ENCODE measurements at places on chromosomes 3 and 15.
A peak's percentile ranks its signal among the peaks of the same experiment; 100 is the strongest.

DNA sequence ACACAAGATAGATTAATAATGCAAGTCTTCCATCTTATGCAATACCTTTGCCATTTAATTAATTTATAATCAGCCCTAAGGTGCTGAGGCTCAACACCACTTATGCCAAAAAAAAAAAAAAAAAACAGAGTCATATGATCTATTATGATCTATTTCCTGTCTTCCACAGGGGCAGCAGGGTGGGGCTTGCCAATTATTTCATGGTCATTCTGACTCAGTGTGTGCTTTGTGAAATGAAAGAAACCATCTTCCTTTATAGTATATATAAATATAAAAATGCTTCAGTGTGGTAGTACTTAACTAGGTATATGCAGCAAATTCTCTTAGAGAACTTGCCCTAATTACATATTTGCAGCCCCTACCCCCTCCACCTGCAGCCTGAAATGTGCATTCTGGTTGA is 7.2 kb upstream of the RARB start:
- DNase-seq: no peak
- no peak overlapping the region for H3K27ac ChIP-seq
- H3K36me3 ChIP-seq: no peaks in the 10 kb centered on the region
- H3K4me3 ChIP-seq: no peak overlapping the region
- H3K27me3 ChIP-seq: no peaks in the 10 kb centered on the region

GRCh38 chr3:106629215-106629832 is 747.9 kb upstream of the CCDC54 start:
- H3K4me3 ChIP-seq: no peak overlapping the region
- no peaks in the 10 kb centered on the region for H3K27me3 ChIP-seq
- H3K27ac ChIP-seq: no peak overlapping the region
- no peaks in the 10 kb centered on the region for H3K36me3 ChIP-seq

DNA sequence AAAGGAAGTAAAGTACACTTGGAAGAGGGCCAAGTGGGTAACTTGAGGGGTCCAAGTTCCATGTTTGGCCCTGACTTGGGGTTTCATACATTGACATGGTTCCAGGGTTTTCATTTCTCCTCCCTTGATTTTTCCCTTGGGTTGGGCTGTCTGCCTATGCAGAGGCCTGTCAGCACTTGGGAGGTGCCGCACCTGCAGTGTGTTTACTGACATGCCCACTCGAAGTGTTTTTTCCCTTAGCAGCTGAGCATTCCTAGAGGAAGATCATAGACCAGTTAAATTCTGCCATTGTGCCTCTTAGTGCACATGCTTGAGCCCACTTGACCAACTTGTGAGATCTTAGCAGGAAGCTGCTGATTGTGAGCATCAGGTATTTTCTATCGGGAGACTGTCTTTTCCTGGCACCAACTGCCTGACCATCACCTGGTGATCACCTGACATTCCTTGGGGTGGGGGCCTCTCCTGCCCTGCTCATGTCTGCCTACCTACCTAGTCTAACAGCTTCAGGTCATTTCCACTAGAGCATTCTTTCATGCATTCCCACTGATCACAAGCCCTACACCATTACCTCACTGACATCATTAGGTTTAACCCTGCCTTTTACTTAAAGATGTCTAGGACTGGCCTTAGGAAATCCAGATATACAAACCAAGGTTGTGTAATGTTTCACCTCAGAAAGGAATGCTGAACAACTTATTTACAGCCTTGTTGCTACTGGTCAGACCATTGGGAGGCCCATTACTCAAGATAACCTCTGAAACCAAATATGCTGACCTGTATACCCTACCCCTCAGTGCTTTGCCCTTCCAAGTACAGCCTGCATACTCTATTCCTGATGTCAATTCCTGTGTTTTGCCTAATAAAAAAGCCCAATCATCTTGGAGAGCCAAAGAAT is 68.3 kb downstream of the CD47 start:
- no peaks in the 10 kb centered on the region for H3K4me1 ChIP-seq
- no peaks in the 10 kb centered on the region for H3K36me3 ChIP-seq
- DNase-seq: no peak
- no peak overlapping the region for H3K27ac ChIP-seq
- no peaks in the 10 kb centered on the region for H3K27me3 ChIP-seq

DNA sequence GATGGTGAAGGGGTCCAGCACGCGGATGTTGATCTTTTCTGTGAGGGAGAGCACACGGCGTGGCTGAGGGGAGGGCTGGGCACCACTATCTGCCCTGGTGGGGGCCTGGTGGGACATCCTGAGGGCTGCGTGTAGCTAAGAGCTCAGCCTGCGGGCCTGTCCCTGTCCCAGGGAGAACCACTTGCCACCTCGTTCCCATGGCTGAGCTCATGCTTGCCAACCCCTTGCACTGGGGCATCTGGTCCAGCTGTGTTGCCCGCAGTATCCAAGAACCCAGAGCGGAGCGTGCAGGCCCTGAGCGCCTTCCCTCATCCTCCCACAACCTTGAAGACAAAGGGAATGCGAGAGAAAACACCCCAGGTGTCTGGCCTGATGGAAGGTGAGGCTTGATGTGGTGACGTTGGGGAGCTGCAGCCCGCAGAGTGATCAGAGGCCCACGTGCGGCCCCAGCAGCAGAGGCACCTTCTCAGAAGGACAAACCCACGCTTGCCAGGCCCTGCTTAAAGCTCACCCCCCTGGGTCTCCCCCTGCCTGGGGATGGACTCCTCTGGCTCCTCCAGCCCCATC is 28.9 kb downstream of the TKT start:
- H3K4me3 ChIP-seq: no peak overlapping the region
- no peak overlapping the region for H3K27ac ChIP-seq
- H3K36me3 ChIP-seq: peaks cover 93% of the 10 kb centered on the region
- DNase-seq: no peak
- no peaks in the 10 kb centered on the region for H3K4me1 ChIP-seq

- no peak for DNase-seq
- H3K36me3 ChIP-seq: no peaks in the 10 kb centered on the region
- no peak overlapping the region for H3K27ac ChIP-seq
- H3K4me1 ChIP-seq: no peaks in the 10 kb centered on the region
- H3K4me3 ChIP-seq: no peak overlapping the region
Measured at GRCh38 chr3:34012102-34012461, 213.7 kb downstream of the PDCD6IP start.

DNA sequence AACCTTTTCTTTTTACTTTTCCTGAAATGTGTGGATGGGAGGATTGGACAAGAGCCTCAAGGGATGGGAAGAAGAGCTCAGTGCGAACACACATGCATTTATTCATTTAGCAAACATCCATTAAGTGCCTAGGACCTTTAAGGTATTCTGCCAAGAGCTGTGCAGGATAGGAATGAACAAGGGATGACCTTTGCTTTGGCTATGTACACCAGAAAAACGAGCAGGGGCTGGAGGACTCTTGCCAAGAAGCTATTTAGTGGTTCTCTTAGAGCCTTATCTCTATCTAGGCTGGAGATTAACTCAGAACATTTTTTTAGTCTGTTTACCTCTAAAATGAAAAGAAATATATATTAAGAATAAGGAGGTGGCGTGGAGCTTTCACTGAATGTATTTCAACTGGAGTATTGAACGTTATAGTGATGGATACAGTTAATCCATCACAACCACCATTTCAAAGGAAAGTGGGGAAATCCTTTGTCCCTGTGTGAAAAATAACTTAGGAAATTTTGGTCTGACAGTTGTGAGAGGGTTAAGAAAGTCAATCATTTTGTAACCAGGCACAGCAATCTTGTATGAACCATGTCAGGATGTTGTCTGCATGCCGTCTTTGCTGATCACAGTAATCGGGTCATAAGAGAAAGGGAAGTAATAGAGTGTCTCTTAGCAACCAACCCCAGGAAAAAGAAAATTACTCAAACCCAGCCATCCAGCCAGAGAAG is 279.0 kb downstream of the LPP start:
- H3K27me3 ChIP-seq: no peaks in the 10 kb centered on the region
- no peaks in the 10 kb centered on the region for H3K36me3 ChIP-seq
- no peak for DNase-seq
- no peaks in the 10 kb centered on the region for H3K4me1 ChIP-seq

DNA sequence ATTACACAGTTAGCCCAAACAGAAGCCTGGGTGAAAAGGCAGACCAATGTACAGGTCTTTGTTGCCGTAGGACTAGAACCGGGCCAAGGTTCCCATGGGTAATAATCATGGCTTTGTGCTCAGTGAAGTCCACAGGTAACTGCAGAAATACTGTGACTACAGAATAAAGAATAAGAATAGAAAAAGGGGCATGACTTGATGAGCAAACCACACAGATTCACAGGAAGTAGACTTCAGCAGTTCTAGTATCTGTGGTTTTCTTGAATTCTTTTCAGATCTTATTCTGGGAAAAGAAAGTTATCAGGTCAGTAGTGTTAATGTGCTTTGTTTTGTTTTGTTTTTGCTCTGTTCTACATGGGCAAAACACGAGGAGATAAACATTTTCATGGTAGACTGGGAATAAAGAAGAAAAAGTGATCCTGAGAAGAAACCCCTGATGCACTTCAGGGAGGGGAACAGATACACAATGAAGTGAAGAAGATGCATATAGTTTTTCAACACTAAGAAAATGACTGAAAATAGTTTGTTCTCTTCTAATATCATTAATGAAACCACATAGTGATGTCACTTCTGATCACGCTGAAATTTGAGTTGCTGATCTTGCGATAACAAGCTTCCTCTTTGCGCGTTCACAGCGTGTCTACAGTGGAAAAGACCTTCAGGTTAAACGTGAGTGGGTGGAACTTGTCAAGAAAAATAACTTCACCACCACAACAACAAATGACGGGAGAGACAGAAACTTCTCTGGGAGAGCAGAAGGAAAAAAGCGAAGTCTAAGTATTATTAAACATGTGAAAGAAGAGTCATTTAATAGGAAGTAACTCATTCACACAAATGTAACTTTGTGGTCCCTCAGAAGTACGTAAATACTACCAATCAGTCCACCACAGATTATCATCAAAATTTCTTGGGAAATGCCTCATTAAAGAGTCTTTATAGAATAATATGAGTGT is 315.8 kb upstream of the SATB1 start:
- H3K36me3 ChIP-seq: no peaks in the 10 kb centered on the region
- H3K27me3 ChIP-seq: no peaks in the 10 kb centered on the region
- peaks cover 4% of the 10 kb centered on the region for H3K4me1 ChIP-seq
- peak; percentile 13 for DNase-seq
- H3K4me3 ChIP-seq: no peak overlapping the region

DNA sequence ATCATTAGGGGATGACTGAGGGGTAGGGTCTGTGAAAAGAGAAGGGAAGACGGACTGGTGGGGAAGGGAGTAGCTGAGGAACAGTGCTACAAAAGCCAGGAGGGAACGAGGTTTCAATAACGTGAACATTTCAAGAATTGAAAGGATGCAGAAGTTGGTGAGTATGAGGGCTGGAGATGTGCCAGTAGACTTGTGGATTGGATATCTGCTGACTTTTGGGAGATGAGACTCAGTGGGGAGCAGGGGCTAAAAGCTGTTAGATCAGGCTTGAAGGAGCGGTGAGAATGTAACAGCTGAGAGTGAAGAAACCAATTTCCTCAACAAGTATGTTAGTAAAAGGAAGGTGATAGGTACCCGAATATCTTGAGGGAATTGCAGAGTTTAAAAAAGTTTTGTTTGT is 65.2 kb downstream of the GTPBP8 start:
- no peaks in the 10 kb centered on the region for H3K27me3 ChIP-seq
- H3K36me3 ChIP-seq: no peaks in the 10 kb centered on the region
- no peak overlapping the region for H3K4me3 ChIP-seq

DNA sequence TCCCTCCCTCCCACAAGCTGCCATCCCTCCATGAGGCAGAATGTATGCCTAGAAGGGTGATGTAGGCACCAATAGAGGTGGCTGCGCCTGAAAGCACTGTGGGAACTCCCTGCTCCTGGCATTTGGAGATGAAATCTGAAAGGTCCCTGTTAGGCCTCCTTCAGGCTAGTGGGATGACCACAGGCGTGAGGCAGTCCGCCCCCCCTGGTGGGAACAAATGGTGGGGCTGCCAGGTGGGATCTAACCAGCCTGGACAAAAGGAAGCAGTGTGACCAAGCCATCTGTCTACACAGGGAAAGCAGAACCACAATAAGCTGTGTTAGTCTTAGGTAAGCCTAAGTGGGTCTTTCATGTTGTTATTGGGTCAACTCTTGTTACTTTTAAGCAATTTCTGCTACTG is 25.3 kb downstream of the IL5RA start:
- H3K4me3 ChIP-seq: no peak overlapping the region
- H3K27ac ChIP-seq: no peak overlapping the region
- no peak for DNase-seq
- H3K4me1 ChIP-seq: no peaks in the 10 kb centered on the region
- H3K27me3 ChIP-seq: no peaks in the 10 kb centered on the region

DNA sequence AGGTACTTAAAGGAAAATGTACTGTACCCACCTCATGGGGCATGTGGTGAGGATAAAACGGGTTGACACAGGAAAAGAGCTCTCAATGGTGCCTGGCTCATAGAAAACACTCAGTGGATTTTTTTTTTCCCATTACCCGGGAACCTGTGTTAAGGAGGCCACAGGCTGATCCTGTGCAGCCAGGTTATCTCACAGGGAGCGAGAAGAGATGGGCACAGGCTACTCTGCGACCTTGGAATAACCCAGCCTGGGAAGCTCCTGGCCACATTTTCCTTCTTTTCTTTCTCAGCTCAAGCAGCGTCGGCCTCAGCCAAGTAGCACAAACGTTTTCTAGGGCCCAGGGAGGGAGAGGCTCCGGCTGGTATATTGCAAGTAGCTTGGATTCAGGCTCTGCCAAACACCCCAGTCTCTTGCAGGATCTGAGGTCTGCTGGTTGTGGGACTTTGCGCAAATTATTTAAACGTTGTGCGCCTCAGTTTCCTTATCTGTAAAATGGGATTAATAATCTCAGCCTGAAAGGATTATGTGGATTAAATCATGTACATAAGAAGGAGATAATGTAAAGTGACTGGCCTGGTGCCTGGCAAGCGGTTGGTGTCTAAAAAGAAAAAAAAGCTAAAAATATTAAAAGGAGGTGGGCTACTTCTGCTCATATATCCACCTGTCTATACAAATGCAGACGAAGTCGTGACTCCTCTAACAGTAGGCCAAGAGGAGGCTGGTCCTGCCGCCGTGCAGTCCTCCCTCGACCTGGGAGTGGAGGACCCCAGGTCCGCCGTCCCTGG is 2.2 kb downstream of the FURIN start:
- H3K4me3 ChIP-seq: peak overlapping the region; percentile 90
- H3K27me3 ChIP-seq: no peaks in the 10 kb centered on the region
- peaks cover 2% of the 10 kb centered on the region for H3K36me3 ChIP-seq
- DNase-seq: no peak
- H3K27ac ChIP-seq: peak overlapping the region; percentile 94
- H3K4me1 ChIP-seq: peaks cover 60% of the 10 kb centered on the region

DNA sequence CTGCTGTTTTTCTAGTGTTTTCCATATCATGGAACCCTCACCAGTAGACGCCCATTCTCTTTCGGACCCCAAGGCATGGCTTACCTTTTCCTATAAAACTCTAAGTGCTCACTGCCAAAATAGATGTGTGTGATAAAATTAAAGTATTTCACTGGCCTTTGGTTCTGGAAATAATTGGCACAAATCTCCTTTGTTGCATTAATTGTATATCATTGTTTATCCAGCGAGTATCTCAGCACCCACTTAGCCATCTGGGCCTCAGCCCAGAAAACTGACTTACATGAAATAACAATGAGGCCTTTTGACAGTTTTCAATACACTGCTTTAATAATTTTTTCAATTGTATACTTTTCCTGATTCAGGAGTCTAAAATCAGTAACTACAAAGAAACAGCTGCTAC is 105.1 kb downstream of the MECOM start:
- no peak overlapping the region for H3K4me3 ChIP-seq
- no peak for DNase-seq
- H3K27me3 ChIP-seq: no peaks in the 10 kb centered on the region
- H3K4me1 ChIP-seq: no peaks in the 10 kb centered on the region
- no peak overlapping the region for H3K27ac ChIP-seq
